Activated CD4-positive, alpha-beta T cell treated with anti-CD3 and anti-CD28 coated beads for 36 hours (primary cell): ENCODE measurements at places on chromosomes 6 and 20.

DNA sequence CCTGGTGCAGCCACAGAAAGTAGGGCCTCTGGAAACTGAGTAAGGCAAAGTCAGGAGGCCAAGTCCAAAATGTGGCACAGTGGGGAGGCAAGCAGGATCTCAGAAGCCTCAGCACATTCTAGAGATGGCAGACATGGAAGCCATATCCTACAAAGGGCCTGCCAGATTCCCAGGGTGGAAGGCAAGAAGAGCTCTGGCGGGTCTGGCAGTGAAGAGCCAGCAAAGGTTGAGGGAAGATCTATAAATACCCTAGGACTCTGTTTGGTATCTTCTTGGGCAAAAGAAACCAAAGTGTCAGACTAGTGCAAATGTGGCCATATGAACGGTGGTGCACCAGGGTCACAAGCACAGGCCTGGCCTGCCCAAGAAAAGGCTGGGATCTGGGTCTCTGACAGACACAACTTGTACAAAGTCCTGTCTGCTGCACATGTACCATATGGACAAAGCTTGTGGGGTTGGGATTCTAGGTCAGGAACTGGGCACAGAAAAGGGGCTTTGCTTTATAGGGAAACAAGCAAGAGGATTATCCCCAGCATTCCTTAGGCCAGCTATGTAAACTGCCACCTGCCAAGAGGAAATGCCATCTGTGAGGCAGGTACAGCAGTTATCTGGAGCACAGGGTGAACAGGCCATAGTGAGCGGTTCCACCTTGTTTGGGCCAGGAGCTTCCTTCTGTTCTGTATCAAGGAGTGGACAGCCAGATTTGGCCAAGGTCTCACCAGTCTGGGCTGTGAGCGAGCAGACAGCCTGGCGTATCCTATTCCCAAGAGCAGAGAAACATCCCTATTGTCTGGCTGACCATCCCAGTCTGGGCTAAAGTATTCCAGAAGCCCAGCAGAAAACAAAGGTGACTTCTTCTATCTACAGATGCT lies 36.3 kb upstream of the SLC4A11 start:
- no peak for DNase-seq

- no peak for DNase-seq
Measured at GRCh38 chr6:142339968-142340658, 38.3 kb downstream of the ADGRG6 start.

- DNase-seq, result no peak
Measured at GRCh38 chr20:63501818-63502670, 3.2 kb upstream of the EEF1A2 start.

DNA sequence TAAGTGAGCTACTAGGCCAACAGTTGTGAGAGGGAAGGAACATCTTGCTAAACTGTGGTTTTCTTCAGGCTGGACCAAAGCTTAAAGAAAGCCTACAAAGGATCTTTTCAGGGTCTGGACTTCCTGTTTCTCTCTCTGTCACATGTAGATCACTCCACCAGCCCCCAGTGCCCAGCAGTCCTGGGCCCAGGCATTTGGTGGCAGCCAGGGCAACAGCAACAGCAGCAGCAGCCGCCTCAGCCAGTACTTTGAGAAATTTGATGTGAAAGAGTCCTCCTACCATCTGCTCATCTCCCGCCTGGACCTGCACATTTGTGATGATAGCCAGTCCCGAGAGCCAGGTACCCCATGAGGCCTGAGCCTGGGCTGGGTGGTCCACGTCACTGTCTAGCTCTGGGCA lies 44.1 kb downstream of the BLTP3A start:
- no peak for DNase-seq

DNA sequence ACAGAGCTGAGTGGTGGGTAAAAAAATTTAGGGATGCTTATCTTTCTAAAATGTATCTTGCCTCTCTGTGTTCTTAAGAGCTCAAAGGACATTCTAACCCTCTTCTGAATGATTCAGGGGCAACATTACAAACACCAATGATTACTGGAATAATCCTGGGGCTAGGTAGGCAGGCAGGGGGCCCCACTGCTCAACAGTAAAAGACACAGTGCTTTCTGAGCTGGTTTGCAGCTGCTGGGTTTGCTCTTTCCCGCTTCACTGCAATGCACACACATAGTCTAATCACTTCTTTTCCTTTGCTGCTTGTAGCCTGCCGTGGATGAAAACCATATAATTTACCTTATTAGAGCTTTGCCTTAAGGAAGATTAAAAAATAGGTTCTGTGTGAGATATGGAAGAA lies 23.9 kb downstream of the CLDN20 start:
- no peak for DNase-seq
